RWPE2 (cell line): ENCODE measurements at places on chromosomes 3 and 15.

- DNase-seq = peak; percentile 92
These were observed 29.2 kb downstream of the AP3B2 start for GRCh38 chr15:82680200-82681102.

DNA sequence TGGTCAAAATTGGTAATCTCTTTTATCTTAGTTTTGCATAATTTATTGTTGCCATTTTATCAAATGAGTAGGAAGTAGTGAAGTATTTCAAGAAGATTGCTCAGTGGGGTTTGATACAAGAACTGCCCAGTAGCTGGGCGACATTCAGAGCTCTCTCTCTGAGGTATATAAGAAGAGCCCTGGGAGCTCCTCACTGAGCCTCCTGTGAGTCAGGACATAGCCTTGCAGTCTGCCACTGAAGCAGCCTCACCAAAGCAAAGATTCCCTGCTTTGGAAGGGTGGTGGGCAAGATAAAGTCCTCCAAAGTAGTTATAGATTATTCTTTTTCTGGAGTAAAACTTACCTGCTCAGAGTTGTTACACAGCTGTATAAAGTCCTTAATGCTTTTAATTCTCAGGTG is 26.1 kb downstream of the SKIL start:
- no peak for DNase-seq

DNA sequence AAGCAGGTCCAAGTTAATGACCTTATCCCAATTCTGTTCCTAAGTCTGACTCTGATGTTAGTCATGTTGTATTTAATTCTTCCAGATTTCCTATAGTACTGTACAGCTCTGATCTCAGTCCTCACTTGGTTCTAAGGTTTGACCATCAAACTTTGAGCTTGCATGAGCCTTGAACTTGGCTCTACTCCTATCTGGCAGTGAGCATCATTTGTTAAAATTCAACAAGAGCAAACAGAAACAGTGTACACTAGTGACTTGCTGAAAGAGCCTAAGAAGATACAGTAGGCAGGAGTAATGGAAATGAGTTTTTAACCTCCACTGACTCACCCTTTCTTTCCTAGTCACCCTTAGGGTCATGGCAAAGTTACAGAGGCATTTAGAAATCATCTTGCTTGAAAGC is 451.1 kb upstream of the TPRG1 start:
- DNase-seq = no peak

DNA sequence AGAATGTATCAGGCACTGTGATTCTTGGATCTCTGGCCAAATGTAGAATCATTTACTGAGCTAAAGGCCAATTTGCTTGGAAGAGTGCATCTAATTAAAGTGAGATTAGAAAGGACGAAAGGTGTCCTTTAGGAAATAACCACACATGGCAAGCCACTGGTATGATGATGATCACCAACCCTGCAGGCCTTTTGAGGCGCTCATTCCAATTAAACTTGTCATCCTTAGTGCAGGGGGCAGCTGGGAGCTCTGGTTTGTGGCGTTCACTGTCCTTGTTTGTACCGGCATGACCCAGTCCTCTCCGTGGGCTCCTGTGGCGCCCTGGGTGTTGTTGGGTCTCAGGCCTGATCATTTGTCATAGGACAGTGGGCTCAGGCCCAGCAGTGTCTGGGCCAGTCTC is 11.0 kb downstream of the LIMD1 start:
- DNase-seq = no peak

DNA sequence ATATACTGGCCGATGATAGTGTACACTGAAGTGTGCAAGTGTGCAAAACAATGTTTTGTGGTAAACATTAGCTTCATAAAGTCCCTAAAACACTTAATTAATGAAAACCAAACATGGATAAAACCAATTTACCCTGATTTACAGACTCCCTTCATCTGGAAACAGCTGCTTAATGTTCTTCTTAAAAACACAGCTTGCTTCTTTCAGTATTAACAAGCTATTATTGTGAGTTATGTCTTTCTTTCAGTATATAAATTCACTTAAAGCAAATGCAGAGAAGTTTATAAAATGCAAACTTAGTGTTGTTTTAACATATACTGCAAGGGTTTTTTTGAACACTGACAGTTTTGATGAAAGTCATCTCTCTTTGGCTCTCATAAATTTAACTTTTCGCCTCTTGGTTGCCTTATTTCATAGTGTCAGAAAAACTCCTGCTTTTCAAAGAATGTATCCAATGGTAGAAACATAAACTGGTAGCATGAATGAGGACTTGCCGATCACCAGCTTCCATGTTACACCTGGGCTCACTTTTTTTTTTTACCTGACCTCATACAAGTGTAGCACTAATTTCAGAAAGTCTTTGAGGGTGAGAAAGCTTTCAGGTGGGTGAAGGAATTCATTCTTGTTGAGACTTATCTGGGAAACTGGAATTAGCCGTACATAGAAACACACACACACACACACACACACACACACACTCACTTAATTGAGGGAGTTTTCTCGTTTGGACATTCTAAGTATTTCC is 532.2 kb downstream of the ROBO2 start:
- no peak for DNase-seq

GRCh38 chr3:191020730-191021396 is 158.4 kb upstream of the GMNC start:
- no peak for DNase-seq

- no peak for DNase-seq
These were observed 499.8 kb downstream of the FOXP1 start for GRCh38 chr3:71083726-71084131.

DNA sequence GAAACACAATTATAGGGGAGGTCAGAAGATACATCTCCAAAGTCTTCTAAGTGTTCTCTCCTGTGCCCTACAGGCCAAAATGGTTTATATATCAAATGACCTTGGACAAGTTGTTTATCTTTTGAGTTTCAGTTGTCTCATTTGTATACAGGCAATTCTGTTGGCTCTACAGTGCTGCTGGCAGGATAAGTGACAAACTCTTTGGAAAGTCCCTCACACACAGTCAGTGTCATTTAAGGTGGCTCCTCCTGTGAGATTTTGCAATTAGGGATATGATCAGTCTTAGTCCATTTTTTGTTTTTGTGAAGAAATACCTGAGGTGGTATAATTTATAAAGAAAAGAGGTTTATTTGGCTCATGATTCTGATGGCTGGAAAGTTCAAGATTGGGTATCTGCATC is 1035.8 kb upstream of the CFAP20DC start:
- DNase-seq = no peak

GRCh38 chr3:55364421-55364820 is 122.7 kb downstream of the WNT5A start:
- no peak for DNase-seq

DNA sequence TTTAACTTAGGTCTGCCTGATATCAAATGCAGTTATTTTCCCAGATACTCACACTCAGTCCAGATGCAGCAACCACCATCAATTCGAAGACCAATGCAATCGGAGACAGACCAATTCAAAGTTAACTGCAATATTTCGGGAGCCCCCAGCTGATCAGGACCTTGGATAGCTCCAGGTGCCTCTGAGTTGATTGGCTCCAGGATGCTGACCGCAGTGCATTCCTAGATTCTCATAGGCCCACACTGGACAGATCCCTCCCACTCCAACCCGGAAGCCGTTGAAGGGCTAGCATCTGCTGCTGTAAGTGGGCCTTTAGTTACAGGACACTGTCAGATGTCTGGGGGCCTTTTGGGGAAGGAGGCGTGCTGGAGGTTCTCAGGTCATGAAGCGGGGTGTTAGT is 89.5 kb upstream of the ATP2B2 start:
- no peak for DNase-seq

DNA sequence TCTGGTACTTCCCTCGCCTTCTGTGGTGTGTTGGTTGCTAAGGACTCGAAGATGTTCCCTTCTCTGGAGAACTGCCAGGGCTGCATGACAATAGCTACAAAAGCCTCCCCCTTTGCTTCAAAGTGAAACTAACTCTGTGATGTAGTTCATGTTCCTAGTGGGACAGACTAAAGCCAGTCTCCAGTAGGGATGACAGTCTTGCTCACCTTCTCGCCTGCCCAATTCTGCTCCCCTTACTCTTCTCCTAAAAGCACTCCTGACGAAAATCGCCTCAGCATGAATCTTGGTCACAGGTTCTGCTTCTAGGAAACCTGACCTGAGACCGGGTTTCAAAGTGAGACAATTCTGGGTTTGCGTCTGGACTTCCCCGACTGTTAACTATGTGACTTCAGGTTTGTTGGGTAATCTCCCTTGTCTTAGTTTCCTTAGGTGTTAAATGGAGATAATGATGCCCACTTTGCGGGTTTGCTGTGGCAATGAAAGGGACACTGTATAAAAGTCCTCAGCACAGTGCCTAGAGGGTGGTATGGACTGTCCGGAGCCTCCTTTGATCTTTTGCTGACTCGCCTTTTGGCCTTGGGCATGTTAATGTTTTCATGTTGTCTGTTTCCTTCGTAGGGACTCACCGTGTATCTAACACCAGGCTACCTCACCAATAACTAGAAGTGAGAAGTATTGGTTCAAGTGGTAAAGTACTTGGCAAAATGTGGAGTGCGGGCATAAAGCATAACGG is 24.9 kb upstream of the THRB start:
- no peak for DNase-seq

DNA sequence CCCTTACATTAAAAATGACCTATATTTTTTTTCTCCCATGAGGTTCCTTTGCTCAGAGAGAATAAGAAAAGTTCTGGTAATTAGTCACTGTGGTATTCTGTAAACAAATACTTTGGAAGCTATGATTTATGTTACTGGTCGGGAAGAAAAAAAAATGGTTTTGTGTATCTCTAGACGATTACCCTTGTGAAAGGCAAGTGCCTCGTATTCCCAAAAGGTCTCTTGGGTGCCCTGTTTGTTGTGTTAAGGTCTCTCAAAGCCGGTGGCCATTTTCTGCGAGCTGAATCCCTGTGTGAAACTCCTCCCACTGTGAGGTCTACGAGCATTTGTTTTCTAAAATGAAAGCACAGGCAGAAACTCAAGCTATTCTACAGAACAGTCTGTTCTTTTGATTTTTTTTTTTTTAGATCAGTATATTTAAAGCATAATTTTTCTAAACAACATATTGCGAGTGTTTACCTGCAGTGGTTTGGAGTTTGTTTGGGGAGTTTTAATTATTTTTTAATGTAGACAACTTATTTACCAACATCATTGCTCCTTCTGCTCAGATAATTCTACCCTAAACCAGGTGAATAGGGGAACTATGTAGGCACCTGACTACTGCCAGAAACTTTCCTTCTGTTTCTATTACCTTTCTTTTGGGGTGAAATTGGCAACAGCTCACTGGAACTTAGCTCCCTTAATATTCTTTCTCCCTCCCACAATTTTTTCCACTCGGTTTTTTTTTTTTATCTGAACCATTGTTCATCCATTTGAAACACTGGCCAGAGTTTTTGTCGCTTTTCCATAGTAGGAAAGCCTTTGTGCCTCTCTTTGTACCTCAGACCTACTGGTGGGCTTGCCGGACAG is 44.0 kb downstream of the ZBTB38 start:
- DNase-seq = no peak

- DNase-seq = peak; percentile 24
These were observed 14.5 kb upstream of the RNU6-1 start for GRCh38 chr15:67854358-67854757.

DNA sequence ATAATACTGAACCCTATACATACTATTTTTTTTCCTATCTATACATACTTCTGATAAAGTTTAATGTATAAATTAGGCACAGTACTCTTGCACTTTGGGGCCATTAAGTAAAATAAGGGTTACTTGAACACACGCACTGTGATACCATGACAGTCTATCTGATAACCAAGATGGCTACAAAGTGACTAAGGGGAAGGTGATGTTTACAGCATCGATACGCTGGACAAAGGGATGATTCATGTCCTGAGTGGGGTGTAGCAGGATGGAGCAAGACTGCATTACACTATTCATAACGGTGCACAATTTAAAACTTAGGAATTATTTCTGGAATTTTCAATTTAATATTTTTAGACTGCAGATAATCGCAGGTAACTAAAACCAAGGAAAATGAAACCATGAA is 30.0 kb upstream of the SLC2A2 start:
- DNase-seq = no peak

- DNase-seq = no peak
These were observed 134.8 kb upstream of the MB21D2 start for GRCh38 chr3:193052354-193053045.

GRCh38 chr3:192875971-192876565 is 41.6 kb downstream of the MB21D2 start:
- DNase-seq = no peak

- no peak for DNase-seq
These were observed 41.2 kb upstream of the LINGO1 start for GRCh38 chr15:77673866-77674265.

DNA sequence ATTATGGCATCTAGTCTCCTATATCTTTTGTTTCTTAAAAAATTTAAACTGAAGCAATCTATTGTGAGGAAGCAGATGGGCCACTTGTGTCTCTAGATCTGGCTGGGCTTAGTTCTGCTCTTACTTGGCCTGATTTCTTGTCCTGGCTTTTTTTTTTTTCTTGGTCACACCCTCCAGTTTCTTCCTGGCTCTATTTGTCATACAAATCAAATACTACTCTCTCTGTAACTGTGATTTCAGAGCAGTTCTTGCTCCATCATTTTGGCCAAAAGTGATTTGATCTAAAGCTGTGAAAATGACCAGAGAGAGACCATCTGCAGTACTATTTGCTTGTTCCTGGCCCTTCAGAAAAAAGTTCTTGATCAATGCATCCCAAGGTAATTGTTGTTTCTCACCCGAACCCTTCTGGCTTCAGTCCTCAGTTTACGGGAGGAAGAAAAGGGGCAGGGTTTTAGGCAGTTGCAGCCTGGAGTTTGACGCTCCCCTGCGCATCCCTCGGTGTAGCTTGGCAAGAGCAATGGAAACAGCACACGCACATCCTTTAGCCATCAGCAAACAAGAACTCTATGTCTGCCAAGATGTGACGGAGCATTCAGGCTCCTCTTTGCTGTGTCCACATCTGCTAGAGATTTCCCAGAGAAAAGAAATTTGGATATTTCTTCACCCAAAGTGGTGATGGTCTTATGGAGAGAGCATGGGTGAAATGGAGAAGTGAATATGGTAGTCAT is 31.6 kb downstream of the CHST2 start:
- DNase-seq = no peak
